SW480 (cell line): ENCODE measurements at places on chromosomes 12 and 14.

- peak; percentile 41 for DNase-seq
Measured at GRCh38 chr12:112837629-112838197, 46.2 kb downstream of the RPH3A start.

DNA sequence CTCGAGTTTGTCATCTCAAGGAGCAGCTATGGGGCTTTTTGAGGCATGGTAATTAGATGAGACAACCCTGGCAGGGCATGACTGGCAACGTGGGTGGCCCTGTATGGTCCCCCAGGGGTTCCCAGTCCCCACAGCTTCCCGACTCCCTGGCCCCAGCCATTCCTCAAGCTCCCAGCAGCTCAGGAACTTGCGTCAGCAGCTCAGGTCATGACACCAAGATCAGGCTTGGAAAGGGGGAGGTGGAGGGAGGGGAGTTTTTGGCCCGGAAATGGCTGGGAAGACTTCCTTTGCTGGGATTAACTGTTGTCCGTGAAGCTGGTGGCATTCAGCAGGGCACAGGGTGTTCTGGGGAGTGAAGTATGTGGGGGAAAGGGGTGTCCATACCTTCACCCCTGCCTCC is 10.4 kb upstream of the NRIP2 start:
- no peak for DNase-seq

DNA sequence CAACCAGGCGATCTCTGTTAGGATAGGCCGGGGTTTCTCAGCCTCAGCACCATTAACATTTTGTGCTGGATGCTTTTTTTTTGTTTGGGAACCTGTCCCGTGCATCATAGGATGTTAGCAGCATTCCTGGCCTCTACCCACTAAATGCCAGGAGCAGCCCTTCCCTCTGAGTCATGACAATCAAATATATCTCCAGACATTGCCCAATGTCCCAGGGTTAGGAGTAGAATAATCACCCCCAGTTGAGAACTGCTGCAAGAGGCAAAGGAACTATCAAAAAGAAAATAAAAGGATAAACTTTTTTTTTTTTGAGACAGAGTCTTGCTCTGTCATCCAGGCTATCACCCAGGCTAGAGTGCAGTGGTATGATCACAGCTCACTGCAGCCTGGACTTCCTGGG is 76.0 kb downstream of the ACACB start:
- DNase-seq, result peak; percentile 11

GRCh38 chr12:75322464-75322863 is 7.7 kb downstream of the CAPS2 start:
- DNase-seq, result no peak

DNA sequence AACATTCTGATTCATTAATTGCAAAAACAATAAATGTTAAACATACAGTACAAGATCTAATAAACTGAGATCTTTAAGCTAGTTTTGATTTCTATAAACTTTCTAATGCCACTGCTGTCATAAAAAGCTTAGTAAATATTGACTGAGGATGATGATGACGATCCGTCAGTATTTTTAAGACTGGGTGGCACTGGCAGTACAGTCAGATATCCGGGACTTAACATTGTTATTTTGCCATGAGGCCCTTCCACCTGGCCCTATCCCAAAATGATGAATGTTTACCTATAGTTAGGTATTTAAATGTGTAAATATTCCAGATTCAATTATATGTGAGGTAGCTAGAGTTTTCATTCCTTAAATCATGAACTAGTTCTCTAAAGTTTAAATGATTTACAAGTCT is 158.5 kb downstream of the FOXA1 start:
- DNase-seq, result no peak

GRCh38 chr12:127823801-127824200 is 443.2 kb upstream of the TMEM132C start:
- DNase-seq, result no peak

- DNase-seq, result no peak
Measured at GRCh38 chr12:25617991-25618390, 64.9 kb upstream of the LMNTD1 start.

- no peak for DNase-seq
Measured at GRCh38 chr12:113216027-113216426, 5.2 kb upstream of the TPCN1 start.

GRCh38 chr12:113870035-113870434 is 96.1 kb downstream of the RBM19 start:
- no peak for DNase-seq

- no peak for DNase-seq
Measured at GRCh38 chr12:69679119-69679518, 20.0 kb downstream of the BEST3 start.

- DNase-seq, result no peak
Measured at GRCh38 chr14:32564596-32564995, 235.5 kb downstream of the AKAP6 start.

DNA sequence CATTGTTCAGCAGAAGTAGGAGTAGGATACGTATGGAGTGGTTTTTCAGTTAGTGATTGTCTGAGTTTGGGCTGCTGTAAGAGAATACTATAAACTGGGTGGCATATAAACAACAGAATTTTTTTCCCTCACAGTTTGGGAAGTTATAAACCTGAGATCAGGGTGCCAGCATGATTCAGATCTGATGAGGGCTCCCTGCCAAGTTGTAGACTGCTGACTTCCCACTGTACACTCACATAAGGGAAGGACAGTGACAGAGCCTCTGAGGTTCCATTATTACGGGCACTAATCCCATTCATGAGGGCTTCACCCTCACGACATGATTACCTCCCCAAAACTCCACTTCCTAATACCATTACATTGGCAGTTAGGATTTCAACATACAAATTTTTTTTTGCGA is 50.7 kb downstream of the ACSM4 start:
- no peak for DNase-seq

DNA sequence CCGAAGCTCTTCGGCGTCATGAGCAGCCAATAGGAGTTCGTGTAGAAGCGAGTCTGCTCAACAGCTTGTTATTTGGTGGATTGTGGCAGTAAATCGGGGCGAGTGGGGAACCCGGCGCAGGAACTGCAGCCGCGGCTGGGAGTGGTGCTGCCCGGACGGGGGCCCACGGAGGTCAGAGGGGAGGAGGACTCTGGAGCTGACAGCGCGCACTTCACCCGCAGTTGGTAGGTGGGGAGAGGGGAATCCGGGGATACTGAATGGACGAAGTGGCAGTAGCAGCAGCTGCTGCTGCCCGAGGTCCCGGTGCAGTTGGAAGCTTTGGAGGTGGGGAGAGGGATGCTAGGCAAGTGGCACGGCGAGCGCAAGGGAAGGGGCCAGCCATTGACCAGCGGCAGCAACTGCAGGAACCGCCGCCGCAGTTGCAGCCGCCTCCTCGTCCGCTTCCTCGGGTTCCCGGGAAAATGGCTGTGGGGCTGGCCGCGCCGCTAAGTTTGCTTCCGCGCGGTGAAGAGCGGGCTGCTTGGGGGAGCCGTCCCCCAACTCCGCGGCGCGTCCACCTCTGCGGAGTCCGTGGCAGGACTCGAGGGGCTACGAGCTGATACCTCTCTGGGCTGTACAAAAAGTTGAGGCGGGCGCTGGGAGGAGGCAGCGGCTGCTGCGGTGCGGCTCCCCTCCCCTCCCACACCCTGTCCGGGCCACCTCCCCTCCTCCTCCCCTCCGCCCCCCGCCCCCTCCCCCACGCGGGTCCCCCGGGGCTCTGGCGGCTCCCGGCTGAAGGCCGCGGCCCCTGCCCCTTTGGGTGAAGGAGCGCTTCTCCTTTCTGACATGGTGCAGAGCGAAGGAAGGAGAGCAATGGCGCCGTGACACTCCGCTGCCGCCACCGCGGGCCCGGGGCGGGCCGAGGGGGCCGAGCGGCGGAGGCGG is at the start of gene ARID4A:
Gene ARID4A (plus strand): TSS at position 79 of the 924 bp plus-strand sequence. CDS start 1,300 bp downstream, outside the sequence.
- DNase-seq, result peak; percentile 6

DNA sequence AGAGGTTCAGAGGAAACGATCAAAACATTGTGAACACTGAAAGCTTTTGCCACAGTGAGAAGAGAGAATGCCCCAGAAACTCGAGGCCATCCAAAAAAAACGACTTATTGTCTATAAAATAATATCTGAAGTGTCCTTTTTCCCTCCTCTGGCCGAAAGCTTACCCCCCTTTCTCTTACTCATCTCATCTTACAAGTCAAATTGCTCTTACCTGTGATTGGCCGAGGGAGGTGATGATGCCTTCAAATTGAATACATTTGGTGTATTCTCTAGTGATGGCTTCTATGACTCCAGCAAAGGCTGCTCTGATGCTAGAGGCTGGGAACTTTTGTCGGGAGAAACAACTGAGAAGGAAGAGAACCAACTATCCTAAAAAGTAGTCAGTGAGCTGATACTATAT is 90.7 kb downstream of the PTCSC3 start:
- DNase-seq, result no peak

GRCh38 chr12:109014984-109015765 is 5.7 kb downstream of the SVOP start:
- no peak for DNase-seq

GRCh38 chr14:64685371-64686281 is 18.6 kb upstream of the PLEKHG3 start:
- no peak for DNase-seq

DNA sequence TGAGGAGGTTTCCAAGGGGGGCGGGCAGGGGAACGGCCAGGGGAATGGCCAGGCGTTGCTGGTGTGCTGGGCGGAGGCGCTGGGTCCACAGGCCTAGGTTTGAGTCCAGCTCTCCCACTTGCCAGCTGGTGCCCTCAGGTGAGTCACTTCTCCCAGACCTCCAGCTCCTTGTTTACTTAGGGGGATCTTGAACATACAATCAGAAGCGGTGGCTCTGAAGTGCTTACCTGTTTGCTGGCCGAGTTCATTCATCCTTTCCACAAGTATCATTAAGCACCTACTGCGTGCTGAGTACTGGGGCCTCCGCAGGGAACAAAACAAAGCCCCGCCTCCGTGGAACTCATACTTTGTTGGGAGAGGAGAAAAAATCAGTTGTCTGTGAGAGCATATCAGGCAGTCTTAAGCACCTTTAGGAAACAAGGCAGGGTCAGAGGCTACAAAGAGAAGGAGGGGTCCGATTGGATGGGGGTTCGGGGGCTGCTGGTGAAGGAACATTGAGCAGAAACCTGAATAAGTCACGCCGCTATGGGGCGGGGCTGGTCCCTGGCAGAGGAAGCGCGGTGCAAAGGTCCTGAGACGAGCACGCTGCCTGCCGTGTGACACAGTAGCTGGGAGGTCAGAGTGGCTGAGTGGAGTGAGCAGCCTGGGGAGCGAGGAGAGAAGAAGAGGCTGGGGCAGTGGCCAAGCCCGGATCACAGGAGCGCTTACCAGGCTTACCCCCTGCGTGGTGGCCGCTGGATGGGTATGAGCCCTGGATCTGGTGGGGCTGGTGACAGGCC is 15.1 kb downstream of the MVK start:
- peak; percentile 43 for DNase-seq

GRCh38 chr14:58055497-58056010 is 96.5 kb downstream of the ARMH4 start:
- DNase-seq, result no peak

- peak; percentile 7 for DNase-seq
Measured at GRCh38 chr12:108772247-108772646, 40.9 kb upstream of the CORO1C start.

GRCh38 chr12:30450872-30451271 is 244.8 kb downstream of the IPO8 start:
- DNase-seq, result peak; percentile 20

DNA sequence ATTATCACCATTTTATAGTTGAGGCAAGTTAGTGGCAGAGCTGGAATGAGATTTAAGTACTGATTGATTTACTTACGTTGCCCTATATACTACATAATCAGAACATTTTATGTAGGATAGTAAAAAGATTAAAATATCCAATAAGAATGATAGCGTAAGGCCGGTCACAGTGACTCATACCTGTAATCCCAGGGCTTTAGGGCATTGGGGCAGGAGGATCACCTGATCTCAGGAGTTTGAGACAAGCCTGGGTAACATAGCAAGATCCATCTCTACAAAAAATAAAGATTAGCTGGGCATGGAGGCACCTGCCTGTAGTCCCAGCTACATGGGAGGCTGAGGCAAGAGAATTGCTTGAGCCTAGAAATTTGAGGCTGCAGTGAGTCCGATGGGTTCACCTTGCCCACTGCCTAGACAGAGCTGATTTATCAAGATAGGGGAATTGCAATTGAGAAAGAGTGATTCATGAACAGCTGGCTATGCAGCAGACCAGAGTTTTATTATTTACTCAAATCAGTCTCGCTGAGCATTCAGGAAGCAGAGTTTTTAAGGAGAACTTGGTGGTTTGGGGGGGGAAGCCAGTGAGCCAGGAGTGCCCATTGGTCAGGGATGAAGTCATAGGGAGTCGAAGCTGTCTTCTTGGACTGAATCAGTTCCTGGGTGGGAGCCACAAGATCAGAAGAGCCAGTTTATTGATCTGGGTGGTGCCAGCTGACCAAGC is 24.7 kb upstream of the SGPP1 start:
- DNase-seq, result no peak

DNA sequence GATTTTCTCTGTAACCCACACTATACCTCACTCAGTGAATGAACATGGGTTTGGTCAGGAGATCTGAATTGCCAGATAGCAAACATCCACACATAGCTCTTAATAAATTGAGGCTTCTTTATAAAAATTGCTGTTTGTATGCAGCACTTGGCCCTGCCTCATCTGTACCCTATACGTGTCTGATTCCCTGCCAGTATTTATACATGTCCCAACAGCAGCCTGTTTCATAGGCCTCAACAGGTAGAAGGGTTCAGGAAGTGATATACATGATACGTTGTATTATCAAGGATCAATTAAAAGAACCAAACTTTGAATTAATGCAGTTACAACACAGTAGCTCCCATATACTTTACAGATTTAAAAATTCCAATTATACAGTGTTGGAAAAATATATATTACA is 32.3 kb downstream of the RASSF9 start:
- no peak for DNase-seq

DNA sequence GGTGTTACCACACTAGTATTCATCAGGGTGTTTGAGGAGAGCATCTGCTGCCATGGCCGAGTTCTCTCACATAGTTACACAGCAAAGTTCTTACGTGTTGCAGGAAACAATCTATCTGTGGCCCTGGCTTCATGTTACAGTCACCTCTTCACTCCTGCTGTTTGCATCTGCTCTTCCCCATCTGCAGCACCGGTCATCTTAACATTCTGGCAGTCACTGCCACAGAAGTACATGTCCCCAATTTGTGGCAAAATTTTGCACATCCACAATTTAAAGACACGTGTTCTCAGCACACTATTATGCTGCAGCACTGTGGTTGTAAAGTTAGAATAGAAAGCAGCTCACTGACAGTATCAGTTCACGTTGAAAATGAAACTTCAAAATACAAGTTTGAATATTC is 23.2 kb downstream of the MAPK1IP1L start:
- DNase-seq, result no peak
